Neural crest cell (in vitro differentiated cells): ENCODE measurements at places on chromosomes 6 and 20. TPM values are rescaled to one million over a fixed set of nuclear protein-coding genes. Genes with fewer than 3 reads are reported as not detected.

The MUC21 gene
- not detected in 2 replicates for total RNA-seq

The EFCAB8 gene
- 0.26 TPM in 1 of 2 replicates, not detected in the other for total RNA-seq

GRCh38 chr6:4773181-4773580, 3.0 kb upstream of the CDYL start:
- no peak for DNase-seq

The FRK gene
- 0.11 and 0.12 TPM in 2 replicates for total RNA-seq

DNA sequence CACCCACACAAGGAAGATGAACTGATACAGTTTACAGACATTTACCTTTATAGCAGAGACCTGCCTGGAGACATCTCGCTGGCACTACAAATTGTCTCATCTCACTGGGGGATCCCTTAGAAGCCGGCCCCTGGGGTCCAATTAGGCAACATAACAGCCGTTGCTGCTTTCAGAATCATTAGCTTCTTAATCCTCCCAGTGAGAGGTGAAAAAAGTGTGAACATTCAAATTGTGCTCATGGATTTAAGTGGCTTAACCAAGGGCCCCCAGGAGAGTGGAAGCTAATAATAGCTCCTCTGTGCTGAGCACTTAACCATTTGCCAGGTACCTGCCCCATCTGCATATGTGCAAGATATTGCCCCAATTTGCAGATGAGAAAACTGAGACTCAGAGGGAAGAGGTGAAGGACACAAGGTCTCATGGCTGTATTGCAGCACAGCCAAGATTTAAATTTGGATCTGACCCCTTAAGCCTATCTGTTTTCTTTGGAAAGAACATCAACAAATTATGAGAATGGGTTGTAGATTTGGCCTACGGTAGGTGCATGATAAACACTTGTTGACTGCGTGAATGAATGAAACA, 101.0 kb downstream of the EYA2 start:
- DNase-seq: no peak

GRCh38 chr6:158457131-158457530, 102.8 kb upstream of the TMEM181 start:
- no peak for DNase-seq

GRCh38 chr6:17393892-17394631, 667 bp downstream of the CAP2 start:
- DNase-seq: peak; percentile 29
